ENCODE measurements at places on chromosomes 2 and 18. TPM values are rescaled to one million over a fixed set of nuclear protein-coding genes. Genes with fewer than 3 reads are reported as not detected.

The DCDC2C gene
- total RNA-seq = not detected

The ACMSD gene
- not detected for total RNA-seq

The SS18 gene
- total RNA-seq = 47.3 TPM

The ARHGAP28 gene
- 36.4 TPM for total RNA-seq

The YES1 gene
- 52.3 TPM for total RNA-seq

DNA sequence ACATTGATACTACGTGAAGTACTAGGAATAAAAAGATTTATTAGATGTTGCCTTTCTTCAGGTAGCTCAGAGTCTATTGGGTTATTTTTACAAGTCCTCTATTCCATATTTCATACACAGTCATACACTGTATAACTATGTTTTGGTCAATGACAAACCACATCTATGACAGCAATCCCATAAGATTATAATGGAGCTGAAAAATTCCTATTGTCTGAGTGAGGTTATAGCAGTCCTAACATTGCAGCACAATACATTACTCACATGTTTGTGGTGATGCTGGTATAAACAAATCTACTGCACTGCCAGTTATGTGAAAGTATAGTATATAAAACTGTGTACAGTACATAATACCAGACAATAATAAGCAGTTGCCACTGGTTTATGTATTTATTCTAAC lies 595.1 kb downstream of the MBD2 start:
- H3K27me3 ChIP-seq = no peaks in the 10 kb centered on the region
- no peaks in the 10 kb centered on the region for H3K36me3 ChIP-seq
- no peak for DNase-seq
- H3K4me1 ChIP-seq = no peaks in the 10 kb centered on the region
- no peak overlapping the region for H3K27ac ChIP-seq

- no peak overlapping the region for H3K4me3 ChIP-seq
- no peak for DNase-seq
- H3K27me3 ChIP-seq = no peaks in the 10 kb centered on the region
- no peaks in the 10 kb centered on the region for H3K36me3 ChIP-seq
Measured at GRCh38 chr2:128306081-128306930, 12.4 kb downstream of the HS6ST1 start.

- DNase-seq = no peak
- no peaks in the 10 kb centered on the region for H3K27me3 ChIP-seq
- no peak overlapping the region for H3K4me3 ChIP-seq
- no peak overlapping the region for H3K27ac ChIP-seq
- peaks cover 16% of the 10 kb centered on the region for H3K4me1 ChIP-seq
- no peaks in the 10 kb centered on the region for H3K36me3 ChIP-seq
Measured at GRCh38 chr2:11395389-11395788, 51.0 kb upstream of the ROCK2 start.

- H3K36me3 ChIP-seq = no peaks in the 10 kb centered on the region
- DNase-seq = no peak
- H3K27ac ChIP-seq = no peak overlapping the region
- H3K4me1 ChIP-seq = no peaks in the 10 kb centered on the region
- no peak overlapping the region for H3K4me3 ChIP-seq
Measured at GRCh38 chr18:33839452-33840211, 261.6 kb downstream of the ASXL3 start.

DNA sequence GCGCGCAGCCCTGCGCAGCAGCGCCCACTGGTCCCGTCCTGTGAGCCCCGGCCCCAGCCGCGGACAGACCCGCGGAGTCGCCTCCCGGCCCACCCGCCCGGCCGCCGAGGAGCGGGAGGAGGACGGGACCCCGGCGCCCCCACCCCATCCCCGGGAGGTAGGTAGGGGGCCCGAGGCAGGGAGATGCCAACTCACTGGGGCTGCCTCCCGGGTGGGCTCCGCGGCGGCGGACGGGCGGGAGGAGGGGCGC lies 160 bp downstream of the SPTBN1 start:
- no peaks in the 10 kb centered on the region for H3K36me3 ChIP-seq
- peaks cover 34% of the 10 kb centered on the region for H3K4me1 ChIP-seq
- H3K27me3 ChIP-seq = no peaks in the 10 kb centered on the region
- H3K27ac ChIP-seq = peak overlapping the region; percentile 95

GRCh38 chr2:127072396-127072795 lies 34.6 kb downstream of the BIN1 start:
- DNase-seq = no peak
- peaks cover 22% of the 10 kb centered on the region for H3K36me3 ChIP-seq
- peaks cover 19% of the 10 kb centered on the region for H3K4me1 ChIP-seq
- no peak overlapping the region for H3K4me3 ChIP-seq
- no peaks in the 10 kb centered on the region for H3K27me3 ChIP-seq
- no peak overlapping the region for H3K27ac ChIP-seq

DNA sequence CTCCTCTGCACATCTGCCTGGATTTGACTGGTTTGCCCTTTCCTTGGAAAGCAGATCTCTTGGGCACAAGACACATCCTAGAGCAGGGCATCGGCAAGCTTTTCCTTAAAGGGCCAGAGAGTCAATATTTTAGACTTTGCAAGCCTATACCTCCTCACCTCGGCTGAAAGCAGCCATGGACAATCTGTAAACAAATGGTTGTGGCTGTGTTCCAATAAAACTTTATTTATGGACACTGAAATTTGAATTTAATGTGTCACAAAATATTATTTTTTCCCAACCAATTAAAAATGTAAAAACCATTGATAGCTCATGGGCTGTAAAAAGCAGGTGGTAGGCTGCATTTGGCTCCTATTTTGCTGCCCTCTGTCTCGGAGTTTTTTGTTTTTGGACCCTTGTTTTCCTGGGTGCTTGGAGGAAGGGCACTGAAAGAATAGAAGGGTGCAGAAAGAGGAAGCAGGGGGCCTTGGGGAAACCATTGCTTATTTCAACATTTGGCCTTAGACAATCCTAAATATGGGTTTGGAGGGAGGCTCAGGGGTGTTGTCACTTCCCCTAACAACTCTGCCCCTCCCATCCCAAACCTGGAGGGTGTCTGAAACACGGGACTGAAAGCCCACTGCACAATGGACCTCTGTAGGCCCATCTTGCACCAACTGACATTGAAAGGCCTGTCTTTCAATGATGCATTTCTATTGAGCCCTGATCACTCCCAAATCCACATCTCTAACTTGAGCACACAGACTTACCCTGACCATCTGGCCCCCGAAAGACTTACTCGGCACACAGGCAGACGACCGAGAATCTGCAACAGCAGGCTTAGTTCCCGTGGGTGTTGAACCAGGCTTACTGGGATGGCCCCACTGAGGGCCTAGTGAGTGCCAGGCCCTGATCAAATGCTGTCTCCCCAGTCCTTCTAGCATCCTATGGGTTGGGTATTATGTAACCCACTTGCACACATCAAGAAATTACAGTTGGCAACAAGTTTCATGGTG lies 7.1 kb upstream of the ZFP36L2 start:
- peaks cover 73% of the 10 kb centered on the region for H3K4me1 ChIP-seq
- no peak overlapping the region for H3K4me3 ChIP-seq
- no peak for DNase-seq
- H3K27me3 ChIP-seq = no peaks in the 10 kb centered on the region
- H3K27ac ChIP-seq = peak overlapping the region; percentile 81

DNA sequence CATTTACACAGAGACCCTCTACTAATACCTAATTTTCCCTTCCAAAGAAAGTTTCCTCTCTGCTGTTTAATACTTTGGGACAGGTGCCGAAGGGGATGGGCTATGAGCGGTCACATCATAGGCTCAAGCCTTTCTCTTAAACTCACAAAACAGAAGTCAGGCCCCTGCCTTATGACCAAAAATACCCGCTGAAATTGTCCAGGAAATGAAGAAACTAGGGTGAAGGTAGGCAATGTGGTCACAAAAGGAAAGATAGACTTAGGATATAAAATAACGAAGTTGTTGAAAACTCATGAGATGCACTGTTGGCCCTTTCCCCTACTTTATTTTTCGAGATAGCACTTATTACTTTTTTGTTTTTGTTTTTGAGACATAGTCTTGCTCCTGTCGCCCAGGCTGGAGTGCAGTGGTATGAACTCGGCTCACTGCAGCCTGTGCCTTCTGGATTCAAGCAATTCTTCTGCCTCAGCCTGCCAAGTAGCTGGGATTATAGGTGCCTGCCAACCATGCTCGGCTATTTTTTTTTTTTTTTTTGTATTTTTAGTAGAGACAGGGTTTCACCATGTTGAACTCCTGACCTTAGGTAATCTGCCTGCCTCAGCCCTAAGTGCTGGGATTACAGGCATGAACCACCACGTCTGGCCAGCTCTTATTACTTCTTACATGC lies 16.3 kb downstream of the SLC8A1 start:
- H3K4me1 ChIP-seq = no peaks in the 10 kb centered on the region
- peak overlapping the region; percentile 1 for H3K27ac ChIP-seq
- H3K27me3 ChIP-seq = no peaks in the 10 kb centered on the region
- DNase-seq = no peak
- no peaks in the 10 kb centered on the region for H3K36me3 ChIP-seq

- H3K36me3 ChIP-seq = no peaks in the 10 kb centered on the region
- no peaks in the 10 kb centered on the region for H3K4me1 ChIP-seq
- H3K4me3 ChIP-seq = no peak overlapping the region
Measured at GRCh38 chr2:70499253-70499652, 54.4 kb downstream of the TGFA start.

DNA sequence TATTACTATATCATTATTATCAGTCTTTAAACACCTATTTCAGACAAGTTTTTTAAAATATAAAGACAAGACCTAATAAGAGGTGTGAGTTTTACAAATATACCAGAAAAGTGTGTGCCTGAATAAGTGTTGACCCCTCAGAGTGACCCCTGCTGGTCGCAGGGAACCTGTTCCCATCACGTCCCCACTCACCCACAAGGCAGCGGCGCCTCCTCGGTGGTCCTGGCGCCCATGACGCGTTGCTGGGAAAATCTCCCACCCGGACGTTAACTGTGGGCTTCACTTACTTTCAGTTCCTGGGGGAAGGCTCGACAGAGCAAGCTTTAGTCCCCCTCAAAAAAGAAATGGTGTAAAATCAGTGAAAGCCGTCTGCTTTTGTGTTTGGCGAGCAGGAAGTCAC lies 93.5 kb downstream of the TMEM18 start:
- H3K27me3 ChIP-seq = no peaks in the 10 kb centered on the region
- H3K4me1 ChIP-seq = peaks cover 8% of the 10 kb centered on the region
- no peak for DNase-seq
- no peak overlapping the region for H3K27ac ChIP-seq

DNA sequence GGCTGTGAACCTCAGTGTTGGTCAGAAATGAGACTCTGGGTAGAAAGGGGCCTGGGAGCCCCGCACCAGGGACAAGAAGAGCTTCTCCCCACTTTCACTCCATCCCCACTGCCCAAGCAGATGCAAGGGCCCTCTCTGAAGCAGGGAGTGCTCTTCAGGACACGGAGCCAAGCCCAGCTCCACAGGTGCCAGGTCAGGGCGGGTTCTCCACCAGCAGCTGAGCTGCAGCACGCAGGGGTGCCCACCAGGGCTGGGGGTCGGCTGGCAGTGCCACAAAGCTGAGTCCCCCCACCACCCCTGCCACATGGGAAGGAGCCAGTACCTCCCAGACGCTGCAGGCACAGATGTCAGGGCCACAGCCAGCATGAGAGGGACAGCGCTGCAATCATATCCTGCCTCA lies 106.2 kb downstream of the INHBB start:
- no peaks in the 10 kb centered on the region for H3K4me1 ChIP-seq
- peak; percentile 51 for DNase-seq
- H3K27ac ChIP-seq = no peak overlapping the region
- no peaks in the 10 kb centered on the region for H3K27me3 ChIP-seq

GRCh38 chr2:50547521-50547920 lies 484.4 kb downstream of the NRXN1 start:
- H3K4me1 ChIP-seq = no peaks in the 10 kb centered on the region
- H3K36me3 ChIP-seq = no peaks in the 10 kb centered on the region
- no peak for DNase-seq
- no peaks in the 10 kb centered on the region for H3K27me3 ChIP-seq

GRCh38 chr2:38323623-38324022 lies 53.5 kb downstream of the ATL2 start:
- H3K4me3 ChIP-seq = no peak overlapping the region
- no peaks in the 10 kb centered on the region for H3K36me3 ChIP-seq
- peaks cover 17% of the 10 kb centered on the region for H3K4me1 ChIP-seq
- H3K27me3 ChIP-seq = no peaks in the 10 kb centered on the region

- H3K36me3 ChIP-seq = no peaks in the 10 kb centered on the region
- no peak for DNase-seq
- no peaks in the 10 kb centered on the region for H3K4me1 ChIP-seq
- no peak overlapping the region for H3K27ac ChIP-seq
Measured at GRCh38 chr2:162890690-162891311, 52.2 kb upstream of the KCNH7 start.

DNA sequence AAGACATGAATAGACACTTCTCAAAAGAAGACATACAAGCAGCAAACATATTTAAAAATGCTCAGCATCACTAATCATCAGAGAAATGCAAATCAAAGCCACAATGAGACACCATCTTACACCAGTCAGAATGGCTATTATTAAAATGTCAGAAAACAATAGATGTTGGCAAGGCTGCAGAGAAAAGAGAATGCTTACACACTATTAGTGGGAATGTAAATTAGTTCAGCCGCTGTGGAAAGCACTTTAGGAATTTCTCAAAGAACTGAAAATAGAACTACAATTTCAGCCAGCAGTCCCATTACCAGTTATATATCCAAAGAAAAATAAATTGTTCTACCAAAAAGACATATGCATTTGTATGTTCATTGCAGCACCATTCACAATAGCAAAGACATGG lies 61.7 kb downstream of the STRADB start:
- H3K4me1 ChIP-seq = no peaks in the 10 kb centered on the region
- no peaks in the 10 kb centered on the region for H3K27me3 ChIP-seq
- no peak overlapping the region for H3K27ac ChIP-seq
- H3K36me3 ChIP-seq = no peaks in the 10 kb centered on the region
- no peak for DNase-seq
- H3K4me3 ChIP-seq = no peak overlapping the region

GRCh38 chr18:48629730-48630324 lies 91.0 kb downstream of the CTIF start:
- H3K27ac ChIP-seq = no peak overlapping the region
- H3K4me3 ChIP-seq = no peak overlapping the region
- H3K36me3 ChIP-seq = peaks cover 11% of the 10 kb centered on the region
- DNase-seq = peak; percentile 32
- H3K27me3 ChIP-seq = no peaks in the 10 kb centered on the region

DNA sequence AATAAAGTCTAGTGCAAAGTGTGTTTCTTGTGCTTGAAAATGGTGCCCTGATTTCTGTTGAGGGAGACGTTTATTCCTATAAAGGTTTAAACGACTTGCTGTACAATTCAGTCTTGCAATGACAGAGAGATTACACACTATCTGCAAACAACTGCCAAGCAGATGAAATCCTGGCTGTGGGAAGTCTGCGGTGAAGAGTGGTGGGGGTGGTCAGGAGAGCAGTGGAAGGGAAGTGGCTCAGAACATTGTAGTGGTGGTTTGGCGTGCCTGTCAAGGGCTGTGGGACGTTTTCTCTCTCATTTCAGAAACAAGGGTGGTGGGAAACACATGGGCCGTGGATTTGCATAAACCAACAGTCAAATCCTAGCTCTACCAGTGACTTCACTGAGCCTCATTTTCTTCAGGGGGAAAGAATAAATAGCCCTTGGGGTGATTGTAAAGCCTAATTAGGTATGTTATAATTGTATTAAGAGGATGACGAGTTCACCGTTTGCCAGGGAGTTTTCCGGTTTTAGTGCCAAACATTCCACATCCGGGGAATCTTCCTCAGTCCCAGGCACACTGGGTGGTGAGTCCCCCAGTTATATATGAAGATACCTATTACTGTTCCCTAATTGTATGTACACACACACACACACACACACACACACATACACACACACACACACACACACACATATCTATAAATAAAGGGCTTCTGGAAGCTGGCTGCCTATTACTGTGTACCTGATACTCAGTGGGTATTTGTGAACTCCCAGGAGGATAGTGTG lies 115.0 kb downstream of the SPTBN1 start:
- peak; percentile 86 for DNase-seq
- no peaks in the 10 kb centered on the region for H3K27me3 ChIP-seq
- H3K4me1 ChIP-seq = peaks cover 98% of the 10 kb centered on the region
- peak overlapping the region; percentile 83 for H3K27ac ChIP-seq

- H3K27ac ChIP-seq = no peak overlapping the region
- H3K4me1 ChIP-seq = peaks cover 11% of the 10 kb centered on the region
- peaks cover 49% of the 10 kb centered on the region for H3K27me3 ChIP-seq
Measured at GRCh38 chr2:129925381-129925780, 54.1 kb upstream of the RAB6C start.
